ENCODE measurements at places on chromosomes 12 and 14.
A peak's percentile ranks its signal among the peaks of the same experiment; 100 is the strongest.

DNA sequence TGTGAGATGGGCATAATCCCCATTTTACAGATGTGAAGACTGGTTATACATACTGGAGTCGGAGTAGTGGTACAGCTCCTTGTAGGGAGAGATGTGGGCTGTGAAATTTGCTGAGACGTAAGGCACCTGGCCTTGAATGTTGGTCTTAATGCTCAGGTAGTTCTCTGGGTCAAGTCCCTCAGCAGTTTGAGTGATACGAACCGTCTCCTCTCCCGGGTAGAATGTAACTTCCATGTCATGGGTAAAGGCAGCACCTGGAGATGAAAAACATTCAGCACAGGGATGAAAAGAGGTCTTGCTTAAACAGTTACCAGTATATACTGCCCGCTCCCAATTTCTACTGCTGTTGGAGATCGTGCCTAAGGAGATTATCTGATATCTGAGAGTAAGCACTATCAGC lies 28.3 kb downstream of the NID2 start:
- no peak for DNase-seq

GRCh38 chr12:75489613-75490210 lies 9.2 kb downstream of the GLIPR1 start:
- DNase-seq = no peak

DNA sequence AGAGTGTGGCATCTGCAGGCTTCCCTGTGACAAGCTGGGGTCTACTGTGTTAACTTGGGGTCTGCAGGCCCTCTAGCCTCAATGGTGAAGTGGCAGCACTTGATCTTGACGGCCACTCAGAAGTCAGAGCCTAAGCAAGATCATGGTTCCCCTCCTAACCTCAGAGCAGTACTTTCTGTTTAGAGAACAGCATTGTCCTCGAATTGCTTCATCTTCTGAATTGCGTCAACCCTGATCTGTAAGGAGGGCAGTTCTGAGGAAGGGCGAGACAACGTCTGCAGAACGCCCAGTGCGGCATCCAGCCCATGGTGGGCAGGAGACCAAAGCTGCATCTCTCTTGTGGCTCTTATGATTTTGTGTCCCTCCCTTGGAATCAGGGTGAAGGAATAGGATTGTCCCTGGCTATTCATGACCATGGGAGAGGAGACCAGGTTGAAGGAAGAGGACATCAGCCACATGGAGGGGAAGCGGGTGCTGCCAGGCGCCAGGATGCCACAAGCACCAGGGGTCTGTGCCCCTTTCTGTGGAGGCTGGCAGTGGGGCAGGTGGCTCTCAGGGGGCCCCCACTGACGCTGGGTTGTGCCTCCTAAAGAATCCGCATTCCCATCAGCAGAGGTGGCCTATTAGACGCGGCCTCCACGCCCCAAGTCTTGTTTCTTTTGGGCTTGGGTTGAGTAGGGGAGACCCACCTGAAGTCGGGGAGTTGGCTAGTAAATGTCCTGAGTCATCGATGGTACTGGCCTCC lies 2.2 kb downstream of the SERPINA9 start:
- no peak for DNase-seq

- no peak for DNase-seq
Measured at GRCh38 chr14:36056845-36057244, 119.7 kb downstream of the PTCSC3 start.

DNA sequence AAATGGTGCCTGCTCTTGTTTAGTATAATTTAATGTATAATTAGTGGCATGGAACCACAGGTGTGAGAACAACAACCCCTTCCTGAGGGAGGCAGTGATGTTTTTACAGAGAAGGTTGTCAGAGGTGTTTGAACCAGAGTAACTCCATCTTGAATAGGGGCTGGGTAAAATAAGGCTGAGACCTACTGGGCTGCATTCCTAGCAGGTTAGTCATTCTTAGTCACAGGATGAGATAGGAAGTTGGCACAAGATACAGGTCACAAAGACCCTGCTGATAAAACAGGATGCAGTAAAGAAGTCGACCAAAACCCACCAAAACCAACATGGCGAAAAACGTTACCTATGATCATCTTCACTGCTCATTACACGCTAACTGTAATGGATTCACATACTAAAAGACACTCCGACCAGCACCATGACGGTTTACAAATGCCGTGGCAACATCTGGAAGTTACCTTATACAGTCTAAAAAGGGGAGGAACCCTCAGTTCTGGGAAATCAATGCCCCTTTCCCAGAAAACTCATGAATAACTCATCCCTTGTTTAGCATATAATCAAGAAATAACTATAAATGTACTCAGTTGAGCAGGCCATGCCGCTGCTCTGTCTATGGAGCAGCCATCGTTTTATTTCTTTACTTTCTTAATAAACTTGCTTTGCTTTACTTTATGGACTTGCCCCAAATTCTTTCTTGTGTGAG lies 47.8 kb upstream of the LTA4H start:
- no peak for DNase-seq

DNA sequence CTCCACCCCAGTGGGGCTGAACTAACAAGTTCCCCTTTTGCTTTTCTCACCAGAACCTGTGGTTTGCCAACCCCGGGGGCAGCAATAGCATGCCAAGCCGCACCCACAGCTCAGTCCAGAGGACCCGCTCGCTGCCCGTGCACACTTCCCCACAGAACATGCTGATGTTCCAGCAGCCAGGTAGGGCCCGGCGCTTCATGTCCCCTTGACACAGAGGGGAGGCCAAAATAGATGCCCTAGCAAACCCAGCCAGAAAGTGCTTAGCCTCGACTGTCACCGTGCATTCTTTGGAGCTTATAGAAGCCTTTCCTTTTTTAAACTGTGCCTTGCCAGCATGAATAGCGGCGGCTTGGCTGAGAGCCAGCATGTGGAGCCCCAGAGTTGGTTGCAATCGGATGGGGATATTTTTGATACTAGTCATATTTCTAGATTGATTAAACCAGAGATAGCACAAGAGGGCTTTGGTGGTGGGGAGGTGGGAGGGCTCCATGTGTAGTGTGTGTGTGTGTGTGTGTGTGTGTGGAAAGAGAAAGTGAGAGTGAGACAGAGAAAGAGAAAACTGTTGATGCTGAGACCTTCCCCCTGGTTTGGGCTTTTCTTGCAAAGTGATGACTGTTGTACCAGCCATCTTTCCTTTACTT lies 126.1 kb downstream of the GCH1 start:
- peak; percentile 28 for DNase-seq

DNA sequence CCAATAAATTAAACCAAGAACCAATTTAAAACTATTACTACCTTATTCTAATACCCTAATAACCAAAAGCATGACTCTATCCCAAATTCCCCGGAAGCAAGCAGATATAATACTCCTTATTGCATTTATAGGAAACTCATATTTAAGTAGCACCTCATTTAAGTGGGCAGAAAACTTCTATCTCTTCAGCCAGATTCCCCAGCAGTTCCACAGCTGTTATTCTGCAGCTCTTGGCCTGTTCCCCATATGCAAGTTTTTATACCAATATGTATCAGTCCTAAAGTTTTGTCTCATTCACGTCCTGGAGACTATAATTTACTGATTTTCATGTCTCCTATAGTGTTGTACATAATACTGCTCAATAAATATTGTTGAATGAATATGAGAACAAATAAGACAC lies 106.5 kb downstream of the MYRFL start:
- no peak for DNase-seq

GRCh38 chr14:71245659-71246361 lies 338.6 kb downstream of the PCNX1 start:
- DNase-seq = no peak

- DNase-seq = no peak
Measured at GRCh38 chr14:84927096-84927827, 602.7 kb upstream of the FLRT2 start.

- DNase-seq = no peak
Measured at GRCh38 chr12:109201496-109201885, 85.1 kb downstream of the ACACB start.

DNA sequence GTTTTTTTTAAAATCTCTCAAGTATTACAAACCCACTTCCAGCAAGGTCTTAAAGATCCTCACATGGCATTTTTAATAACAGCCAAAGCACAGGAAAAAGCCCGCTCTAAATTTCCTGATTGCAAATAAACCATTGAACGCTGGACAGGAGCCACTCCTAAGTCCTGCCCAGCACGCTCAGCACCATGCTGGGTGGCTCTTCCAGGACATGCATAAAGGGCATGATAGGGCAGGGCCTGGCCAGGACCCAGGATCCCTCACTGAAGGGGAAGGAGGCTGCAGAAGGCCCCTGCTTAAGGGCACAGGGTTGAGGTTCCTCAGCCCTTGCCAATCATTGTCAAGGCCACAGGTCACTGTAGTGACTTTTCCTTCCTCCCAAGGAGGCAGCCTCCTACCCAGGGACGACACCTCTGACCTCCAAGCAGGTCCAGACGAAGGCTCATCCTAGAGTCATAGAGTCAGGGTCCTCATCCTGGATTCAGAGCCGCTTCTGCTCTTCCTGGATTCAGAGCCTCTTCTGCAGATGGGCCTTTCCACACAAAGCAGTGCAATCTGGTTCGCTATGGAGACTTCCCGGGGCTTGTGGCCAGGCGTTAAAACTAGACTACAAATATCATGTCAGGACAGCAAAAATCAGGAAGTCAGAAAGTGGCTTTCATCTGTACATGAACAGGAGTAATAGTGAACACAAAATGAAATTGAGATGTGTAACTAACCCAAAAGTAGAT lies 123.8 kb downstream of the GCH1 start:
- no peak for DNase-seq

DNA sequence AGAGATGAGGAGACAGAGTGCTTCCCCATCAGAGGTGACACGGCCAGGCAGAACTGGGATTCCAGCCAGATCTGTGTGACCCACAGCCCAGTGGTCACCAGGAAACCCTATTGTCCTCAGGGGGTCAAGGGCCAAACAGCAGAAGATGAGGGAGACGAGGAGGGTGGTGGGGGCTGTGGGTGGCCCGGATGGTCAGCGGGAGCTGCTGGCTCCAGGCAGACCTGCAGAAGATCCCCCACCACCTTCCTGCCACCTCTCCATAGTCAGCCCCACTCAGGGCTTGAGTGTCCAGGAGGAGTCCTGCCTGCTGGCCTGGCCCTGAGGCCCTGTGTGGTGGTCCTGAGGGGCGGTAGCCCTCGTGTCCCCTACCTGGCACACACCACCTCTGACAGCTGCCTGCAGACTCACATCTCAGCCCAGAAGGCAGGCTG lies 136.8 kb downstream of the CALM1 start:
- DNase-seq = no peak

GRCh38 chr12:120797677-120798642 lies 72.3 kb downstream of the ACADS start:
- no peak for DNase-seq

DNA sequence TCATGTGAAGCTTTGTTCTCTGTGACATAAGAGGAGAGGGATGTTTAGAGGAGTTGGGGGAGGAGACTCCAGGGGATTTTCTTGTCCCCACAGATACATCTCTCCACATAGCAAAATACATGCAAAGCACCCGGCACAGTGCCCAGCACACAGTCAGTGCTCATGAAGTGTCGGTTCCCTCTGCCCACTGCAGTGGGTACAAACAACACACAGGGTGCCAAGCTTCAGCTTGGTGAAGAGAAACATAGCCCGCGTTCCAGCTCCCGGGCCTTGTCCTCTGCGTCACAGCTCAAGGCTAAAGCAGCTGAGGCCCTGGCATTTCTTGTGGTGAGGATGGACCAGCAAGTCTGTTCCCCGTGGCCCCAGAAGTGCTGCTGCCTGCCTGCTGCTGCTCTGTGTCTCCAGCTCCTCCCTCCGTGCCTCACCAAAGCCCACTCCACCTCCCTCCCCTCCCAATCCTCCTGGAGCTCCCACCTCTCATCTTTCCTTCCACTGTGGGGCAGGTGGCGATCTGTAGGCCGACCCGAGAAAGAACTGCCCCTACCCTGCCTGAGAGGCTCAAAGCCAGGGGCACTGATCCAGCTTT lies 57.0 kb upstream of the FKBP4 start:
- DNase-seq = no peak

GRCh38 chr14:39664646-39665045 lies 232.4 kb upstream of the FBXO33 start:
- DNase-seq = no peak

GRCh38 chr12:94263011-94263811 lies 114.8 kb downstream of the PLXNC1 start:
- peak; percentile 54 for DNase-seq

DNA sequence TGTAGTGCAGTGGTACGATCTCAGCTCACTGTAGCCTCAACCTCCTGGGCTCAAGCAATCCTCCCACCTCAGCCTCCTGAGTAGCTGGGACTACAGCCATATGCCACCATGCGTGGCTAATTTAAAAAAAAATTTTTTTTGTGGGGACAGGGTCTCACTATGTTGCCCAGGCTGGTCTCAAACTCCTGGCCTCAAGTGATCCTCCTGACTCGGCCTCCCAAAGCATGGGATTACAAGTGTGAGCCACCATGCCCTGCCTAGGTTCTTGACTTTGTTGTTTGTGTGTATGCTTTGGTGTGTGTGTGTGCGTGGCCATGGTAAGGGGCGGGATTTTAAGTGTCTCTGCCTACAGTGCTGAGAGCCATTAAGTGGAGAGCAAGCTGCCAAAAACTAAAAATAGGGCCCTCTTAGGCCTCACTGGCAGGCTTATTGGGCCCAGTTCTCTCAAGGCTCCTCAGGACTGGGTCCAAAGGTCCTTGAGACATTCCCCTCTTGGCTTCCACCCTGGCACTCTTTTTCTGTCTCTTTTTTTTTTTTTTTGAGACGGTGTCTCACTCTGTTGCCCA lies 5.1 kb downstream of the COX14 start:
- no peak for DNase-seq

GRCh38 chr12:2794191-2794735 lies 507 bp upstream of the FKBP4 start:
- DNase-seq = no peak

DNA sequence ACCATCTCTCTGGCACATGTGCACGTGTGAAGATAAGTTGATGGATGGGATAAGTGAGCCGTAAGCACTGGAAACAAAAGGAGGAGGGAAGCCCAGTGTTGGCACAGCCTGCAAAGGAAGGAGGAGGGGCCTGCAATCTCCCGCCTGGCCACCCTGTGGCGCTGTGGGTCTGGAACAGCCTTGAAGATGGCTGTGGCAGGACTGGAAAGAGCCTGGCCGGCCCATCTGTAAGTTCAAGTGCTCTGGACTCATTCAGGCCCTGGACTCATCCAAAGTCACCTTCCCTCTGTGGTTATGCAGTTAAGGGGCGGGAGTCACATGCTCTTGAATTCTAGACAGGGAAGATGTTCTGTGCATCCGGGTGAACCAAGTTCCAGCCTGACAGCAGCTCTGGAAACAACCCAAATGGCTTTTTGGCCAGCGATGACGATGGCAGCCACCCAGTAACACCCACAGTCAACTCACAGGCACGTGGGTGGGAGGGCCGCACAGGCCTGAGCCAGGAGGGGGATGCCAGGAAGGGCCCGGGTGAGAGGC lies 50.4 kb downstream of the CHGA start:
- peak; percentile 3 for DNase-seq
